Adrenal gland (tissue), 19 donors: ENCODE measurements at places on chromosomes 3 and 15.

DNA sequence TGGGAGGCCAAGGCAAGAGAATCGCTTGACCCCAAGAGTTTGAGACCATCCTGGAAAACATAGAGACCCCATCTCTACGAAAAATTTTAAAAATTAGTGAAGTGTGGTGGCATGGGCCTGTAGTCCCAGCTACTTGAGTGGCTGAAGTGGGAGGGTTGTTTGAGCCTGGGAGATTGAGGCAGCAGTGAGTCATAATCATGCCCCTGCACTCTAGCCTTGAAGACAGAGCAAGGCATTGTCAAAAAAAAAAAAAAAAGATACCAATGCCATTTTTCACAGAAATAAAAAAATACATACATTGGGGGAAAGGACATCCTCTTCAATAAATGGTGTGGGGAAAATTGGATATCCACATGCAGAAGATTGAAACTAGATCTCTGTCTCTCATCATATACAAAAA lies 74.6 kb downstream of the CERS3 start:
- no peak for DNase-seq

GRCh38 chr3:171841620-171842000 lies 1.5 kb upstream of the TMEM212 start:
- no peak for DNase-seq

DNA sequence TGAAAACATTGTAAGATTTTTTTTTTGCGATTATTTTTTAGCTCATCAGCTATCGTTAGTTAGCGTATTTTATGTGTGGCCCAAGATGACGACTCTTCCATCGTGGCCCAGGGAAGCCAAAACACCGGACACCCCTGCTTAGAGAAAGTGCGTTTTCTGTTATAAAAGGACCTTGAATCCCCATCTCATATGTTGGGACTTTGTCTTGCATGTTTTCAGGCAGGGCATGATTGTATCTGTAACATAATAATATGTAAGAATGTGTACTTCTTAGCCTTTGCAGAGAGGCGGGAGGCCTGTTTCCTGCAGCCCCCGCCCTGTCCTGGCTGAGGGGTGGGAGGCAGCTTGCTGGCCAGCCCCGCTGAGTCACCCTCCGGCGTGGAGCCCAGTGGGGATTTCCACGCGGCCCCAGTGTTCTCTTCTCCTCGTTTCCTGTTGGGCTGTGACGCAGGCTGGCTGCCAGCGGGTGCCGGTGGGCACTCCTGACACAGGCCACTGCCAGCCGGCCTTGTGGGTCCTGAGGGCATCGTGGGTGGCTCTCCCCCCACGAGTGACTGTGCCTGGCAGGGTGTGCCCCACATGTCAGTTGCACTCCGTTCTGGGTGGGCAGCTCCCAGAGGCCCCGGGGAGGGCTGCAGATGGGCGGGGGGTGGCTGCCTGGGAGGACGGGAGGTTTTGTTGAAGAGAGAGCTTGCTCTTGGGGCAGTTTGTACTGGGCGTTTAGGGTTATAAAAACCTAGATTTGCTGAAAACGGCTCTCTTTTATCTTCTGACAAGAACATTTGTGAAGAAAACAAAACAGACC lies 55.6 kb downstream of the SMAD3 start:
- peak; percentile 78 for DNase-seq

- no peak for DNase-seq
These were observed 117.7 kb downstream of the IMPG2 start for GRCh38 chr3:101202640-101203039.

GRCh38 chr3:4629095-4630007 lies 136.2 kb downstream of the ITPR1 start:
- DNase-seq = no peak

GRCh38 chr15:53808058-53808706 lies 48.7 kb upstream of the WDR72 start:
- no peak for DNase-seq

- no peak for DNase-seq
These were observed 55.3 kb downstream of the ARHGAP31 start for GRCh38 chr3:119349354-119350041.

DNA sequence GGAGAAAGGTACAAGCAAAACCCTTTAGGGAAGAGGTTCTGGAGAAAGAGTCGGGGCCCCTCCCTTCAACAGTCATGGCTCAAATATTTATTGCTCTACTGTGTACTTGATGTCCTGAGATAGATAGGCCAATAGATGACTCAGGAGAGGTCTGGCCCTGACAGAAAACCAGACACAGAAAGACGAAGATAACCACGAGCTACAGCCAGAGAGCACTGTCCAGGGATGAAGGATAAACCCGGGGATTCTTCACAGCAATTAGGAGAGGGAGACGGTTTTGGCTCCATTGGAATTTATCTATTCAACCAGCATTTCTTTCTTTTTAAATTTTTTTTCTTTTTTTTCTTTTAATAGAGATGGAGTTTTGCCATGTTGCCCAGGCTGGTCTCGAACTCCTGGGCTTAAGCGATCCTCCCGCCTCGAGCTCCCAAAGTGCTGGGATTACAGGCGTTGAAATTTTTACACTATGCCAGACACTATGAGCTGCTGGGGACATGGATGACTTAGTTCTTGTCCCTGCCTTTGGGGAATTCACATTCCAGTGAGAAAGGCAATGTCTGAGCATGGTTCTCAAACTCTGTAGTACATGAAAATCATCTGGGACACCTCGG lies 4.6 kb upstream of the CIDEC start:
- DNase-seq = peak; percentile 70

DNA sequence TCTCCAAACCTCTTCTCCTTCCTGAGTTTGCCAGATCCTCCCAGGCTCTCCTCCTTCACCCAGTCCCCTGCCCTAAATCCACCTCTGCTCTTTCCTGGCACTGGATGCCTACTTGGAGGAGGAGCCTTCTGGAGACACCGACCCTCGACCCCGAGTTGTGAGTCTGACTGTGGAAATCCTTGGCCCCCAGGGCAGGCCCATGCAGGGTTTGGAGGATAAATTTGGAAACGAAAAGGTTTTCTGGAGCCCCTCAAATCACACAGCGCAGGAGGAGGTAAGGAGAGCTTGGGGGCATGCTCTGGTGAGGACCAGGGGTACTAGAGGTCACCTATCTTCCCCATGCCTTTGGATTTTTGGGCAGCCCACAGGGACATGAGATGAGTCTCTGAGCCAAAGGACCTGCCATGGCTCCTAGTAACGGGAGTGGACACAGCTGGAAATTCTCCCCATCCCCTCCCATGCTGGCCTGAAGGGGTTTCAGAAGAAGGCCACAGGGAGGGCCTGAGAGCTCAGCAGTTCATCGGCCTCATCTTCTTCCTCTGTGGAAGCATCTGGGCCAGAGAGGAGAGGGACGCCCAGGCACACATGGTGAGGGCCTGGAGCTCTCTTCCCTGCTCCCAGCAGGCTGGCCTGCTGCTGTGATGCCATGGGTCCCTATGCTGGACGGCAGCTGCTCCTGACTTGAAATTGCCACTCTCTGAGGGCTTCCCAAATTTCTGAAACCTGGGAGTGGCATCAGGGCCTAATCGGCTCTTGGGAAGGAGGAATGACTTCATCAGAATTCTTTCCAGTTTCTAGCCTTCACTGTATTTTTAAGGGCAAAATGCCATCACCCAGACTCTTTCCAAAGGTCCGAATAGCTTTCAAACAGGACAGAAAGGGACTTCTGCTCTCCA lies 68.6 kb upstream of the ITGA11 start:
- DNase-seq = no peak

- DNase-seq = no peak
These were observed 13.8 kb downstream of the PIERCE2 start for GRCh38 chr15:55422089-55422488.

GRCh38 chr3:16667633-16668032 lies 62.4 kb upstream of the DAZL start:
- DNase-seq = no peak

GRCh38 chr3:99871231-99872045 lies 53.8 kb downstream of the CMSS1 start:
- DNase-seq = no peak
